ENCODE measurements at places on chromosomes 12 and 14. TPM values are rescaled to one million over a fixed set of nuclear protein-coding genes. Genes with fewer than 3 reads are reported as not detected.
A peak's percentile ranks its signal among the peaks of the same experiment; 100 is the strongest.

GRCh38 chr12:41361738-41362137, 173.6 kb downstream of the PDZRN4 start:
- DNase-seq, result no peak

GRCh38 chr14:20008156-20008555, 6.2 kb downstream of the OR4Q2 start:
- no peak for DNase-seq

- DNase-seq, result no peak
Observed at GRCh38 chr12:69061574-69061973, 128.6 kb upstream of the CPM start.

DNA sequence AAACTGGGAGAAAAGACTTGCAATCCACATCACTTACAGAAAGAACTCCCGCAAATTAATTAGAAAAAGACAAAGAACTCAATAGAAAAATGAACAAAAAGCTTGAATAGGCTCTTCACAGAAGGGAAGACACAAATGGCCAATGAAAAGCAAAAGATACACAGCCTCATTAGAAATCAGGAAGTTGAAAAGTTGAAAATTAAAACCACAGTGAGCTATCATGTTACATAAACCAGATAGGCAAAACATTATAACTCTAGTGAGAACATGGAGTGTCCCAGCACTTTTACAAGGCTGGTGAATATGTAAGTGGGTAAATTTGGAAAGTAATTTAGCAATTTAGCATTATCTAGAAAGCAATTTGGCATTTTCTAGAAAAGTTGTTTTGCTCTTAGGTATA, 158.4 kb upstream of the RASSF8 start:
- DNase-seq, result no peak

GRCh38 chr14:101200008-101200649, 296.6 kb upstream of the RTL1 start:
- DNase-seq, result peak; percentile 50

DNA sequence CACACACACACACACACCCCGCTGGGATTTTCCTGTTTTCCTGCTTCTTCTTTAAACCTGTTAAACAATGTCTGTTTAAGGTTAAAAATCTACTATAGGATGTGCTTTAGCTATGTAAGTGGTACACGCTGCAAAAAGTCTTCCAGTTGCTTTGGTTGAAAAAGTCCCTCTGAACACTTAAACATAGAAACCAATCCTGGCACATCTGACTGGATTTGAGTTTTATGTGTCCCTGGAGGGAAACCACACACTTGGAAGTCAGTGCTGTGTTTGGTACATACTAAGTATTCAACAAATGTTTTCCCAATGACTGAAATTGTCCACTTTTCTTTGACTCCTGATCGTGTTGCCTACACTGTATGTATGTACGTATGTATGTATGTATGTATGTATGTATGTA, 22.0 kb downstream of the CFL2 start:
- DNase-seq, result no peak

DNA sequence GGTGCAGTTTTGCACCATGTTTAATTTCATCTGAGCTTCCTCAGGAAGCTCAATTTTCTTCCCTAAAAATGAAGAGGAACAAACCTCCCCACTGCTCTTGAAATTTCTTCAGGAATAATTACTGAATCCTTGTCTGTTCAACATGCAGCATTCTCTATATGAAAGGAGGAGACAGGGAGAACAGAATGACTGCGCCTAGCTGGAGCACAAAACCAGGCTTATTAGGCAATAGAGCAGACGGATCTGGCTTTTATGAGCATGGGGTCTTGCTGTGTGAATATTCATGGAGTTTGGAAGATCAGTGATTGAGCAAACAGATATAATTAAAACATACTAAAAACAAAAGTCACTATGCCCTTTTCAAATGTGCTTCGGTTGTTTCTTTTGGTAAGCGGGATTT, 148.1 kb downstream of the SUDS3 start:
- no peak for DNase-seq

DNA sequence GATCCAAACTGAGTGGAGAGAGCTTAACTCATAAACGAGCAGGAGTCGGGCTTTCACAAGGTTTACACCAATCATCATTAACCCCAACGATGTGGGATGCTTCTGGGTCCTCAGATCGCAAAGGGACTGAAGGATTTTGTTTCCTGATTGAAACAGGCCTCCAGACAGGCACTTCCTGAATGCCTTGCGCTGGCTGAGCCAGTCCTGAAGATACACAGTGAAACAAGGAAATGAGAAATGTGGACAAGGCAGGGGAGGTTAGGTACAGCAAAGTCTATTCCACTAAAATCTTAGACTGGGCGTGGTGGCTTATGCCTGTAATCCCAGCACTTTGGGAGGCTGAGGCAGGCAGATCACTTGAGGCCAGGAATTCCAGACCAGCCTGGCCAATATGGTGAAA, 30.7 kb downstream of the RBM19 start:
- no peak for DNase-seq

DNA sequence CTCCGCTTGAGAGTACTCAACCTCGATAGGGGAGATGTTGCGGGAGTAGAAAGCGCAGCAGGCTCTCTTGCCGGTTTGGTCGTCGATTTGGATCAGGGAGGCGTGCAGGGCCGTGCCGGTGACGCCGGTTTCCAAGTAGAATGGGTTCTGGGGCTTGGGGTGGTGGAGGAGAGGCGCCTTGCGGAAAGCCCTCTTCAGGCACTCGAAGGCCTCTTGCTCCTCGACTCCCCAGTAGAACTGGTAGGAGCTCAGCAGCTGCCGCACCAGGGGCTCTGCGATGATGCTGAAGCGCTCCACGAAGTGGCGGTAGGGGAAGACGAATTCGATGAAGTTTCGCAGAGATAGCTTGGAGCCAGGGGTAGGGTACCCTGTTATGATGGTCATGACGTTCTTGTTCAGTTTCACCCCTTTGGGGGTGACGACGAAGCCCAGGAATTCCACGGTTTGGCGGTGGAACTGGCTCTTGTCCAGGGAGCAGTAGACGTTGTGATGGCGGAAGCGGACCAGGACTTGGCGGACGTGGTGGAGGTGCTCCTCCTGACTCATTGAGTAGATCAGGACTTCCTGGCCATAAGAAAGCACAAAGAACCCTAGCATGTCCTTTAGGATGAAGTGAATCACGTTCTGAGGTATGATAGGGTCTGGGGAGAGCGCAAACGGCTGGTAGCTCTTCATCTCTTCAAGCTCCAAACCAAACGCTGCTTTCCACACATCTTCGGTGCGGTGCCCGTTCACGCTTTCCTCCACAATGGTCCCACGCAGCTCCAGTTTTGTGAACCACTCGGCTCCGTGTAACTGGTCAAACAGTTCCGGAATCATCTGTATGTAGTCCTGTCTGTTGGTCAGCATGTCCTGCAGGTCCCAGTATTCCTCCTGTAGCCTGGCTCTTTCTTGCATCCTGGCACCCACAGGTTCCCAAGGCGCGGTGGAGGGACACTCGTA, 21.2 kb downstream of the RTL1 start:
- no peak for DNase-seq

DNA sequence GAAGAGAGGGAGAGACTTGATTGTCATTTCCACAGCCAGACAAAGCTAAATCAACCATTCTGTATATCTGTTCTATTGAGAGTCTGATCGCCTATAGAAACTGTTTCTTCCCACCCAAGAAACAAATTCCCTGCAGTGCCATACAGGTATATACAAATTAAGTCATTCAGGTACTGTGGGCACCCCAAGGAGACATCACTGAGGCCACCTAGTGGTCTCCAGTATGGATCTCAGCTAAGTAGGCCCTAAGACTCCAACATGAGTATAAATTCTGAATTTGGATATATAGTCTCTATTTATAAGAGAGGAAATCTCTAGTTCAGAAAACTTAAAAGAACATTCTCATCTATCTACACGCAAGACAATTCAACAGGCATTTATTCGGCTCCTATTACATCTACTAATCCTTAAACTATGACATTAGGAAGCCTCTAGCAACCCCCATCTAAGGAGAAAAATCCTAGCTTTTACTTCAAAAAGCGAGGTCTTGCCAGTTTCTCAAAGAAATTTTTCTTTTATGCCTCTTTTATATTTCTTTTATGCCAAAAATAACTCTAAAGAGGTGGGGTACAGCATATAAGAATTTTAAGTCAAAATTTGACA, 62.6 kb downstream of the DCAF5 start:
- no peak for DNase-seq

LAG3 gene
- 2.6 TPM for total RNA-seq

TDRD9 gene
- total RNA-seq, result not detected

RFLNA gene
- total RNA-seq, result 57.4 TPM

OVCH1 gene
- total RNA-seq, result 3.2 TPM

SERPINA4 gene
- 1.4 TPM for total RNA-seq
